ENCODE measurements at places on chromosomes 3 and 15.

- no peak for DNase-seq
These were observed 11.9 kb downstream of the DNAJA4 start for GRCh38 chr15:78276064-78276943.

DNA sequence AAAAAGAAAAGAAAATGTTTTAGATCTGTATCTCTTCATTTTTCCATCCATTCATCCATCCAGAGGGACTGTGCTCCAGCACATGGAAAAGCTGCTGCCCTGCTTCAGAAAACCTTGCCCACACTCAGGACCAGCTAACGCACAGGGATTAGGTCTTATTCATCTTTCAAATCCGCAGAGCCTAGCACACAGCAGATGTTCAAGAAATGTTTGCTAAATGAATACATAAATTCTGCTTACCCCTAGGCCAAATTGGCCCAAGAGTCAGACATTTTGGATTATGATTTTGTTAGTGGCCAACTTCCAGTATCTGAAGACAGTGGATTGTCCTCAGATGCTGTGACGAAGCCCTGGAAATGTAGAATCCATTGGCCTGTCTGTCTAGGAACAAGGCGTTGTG, 71.4 kb downstream of the GHSR start:
- no peak for DNase-seq

GRCh38 chr3:77091809-77092208, 51.9 kb downstream of the ROBO2 start:
- DNase-seq: no peak

- DNase-seq: no peak
These were observed 26.6 kb downstream of the RNF111 start for GRCh38 chr15:59014068-59014467.

- DNase-seq: no peak
These were observed 118.4 kb downstream of the NR2F2 start for GRCh38 chr15:96448923-96449322.

DNA sequence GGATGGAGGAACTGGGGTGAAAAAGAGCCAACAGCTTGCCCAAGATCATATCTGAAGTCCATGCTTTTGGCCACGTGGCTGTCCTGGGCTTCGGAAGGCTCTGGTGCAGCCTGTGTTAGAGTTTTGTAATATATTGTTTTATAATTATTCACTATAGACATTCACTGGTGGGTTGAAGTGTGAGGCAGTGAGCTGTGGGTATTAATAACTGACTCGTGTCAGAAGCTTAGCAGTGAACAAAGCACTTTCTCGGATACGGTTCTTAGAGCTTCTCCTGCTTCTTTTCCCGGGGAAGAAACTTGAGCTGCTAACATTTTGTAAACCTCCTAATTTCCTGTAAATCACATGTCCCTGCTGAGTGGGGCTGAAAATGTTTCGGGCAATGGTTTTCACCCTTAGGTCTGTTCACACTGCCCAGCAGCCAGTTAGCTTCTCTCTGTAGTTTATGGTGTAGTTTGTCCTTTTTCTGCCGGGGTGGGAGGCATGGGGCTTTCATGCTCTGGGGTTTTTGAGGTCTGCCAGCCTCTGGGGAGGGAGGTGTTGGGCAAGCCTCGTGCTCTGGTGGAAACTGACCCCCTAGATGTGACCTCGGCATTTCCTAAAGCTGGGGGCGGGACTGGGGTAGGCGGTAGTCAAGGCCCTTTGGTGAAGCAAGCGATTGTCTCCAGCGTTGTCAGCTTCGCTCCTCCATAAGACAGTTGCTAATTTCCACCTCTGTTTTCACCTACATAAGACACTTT, 1.7 kb downstream of the MRAS start:
- no peak for DNase-seq

GRCh38 chr15:70474471-70475406, 288.6 kb downstream of the UACA start:
- DNase-seq: peak; percentile 88

DNA sequence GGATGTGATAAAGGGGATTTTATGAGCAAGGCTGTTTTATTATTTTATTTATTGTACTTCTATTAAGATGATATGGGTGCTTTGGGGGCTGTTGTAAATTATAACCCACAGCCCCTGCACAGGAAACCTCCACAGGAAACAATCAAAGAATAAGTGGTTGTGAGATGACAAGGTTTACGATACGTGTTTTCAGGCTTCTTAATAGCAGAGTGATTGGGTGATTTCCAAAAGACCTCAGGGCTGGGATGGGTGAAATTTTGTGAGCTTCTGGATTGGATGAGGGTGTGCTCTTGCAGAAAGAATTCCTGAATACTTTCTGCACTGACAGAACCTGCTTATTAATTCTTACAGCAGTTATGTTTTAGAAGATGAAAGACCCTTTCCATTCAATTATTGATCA, 21.4 kb downstream of the CHL1 start:
- DNase-seq: no peak

- no peak for DNase-seq
These were observed 125.6 kb upstream of the MCTP2 start for GRCh38 chr15:94105760-94106159.

GRCh38 chr3:174907027-174907426, 47.9 kb downstream of the NAALADL2 start:
- DNase-seq: no peak

DNA sequence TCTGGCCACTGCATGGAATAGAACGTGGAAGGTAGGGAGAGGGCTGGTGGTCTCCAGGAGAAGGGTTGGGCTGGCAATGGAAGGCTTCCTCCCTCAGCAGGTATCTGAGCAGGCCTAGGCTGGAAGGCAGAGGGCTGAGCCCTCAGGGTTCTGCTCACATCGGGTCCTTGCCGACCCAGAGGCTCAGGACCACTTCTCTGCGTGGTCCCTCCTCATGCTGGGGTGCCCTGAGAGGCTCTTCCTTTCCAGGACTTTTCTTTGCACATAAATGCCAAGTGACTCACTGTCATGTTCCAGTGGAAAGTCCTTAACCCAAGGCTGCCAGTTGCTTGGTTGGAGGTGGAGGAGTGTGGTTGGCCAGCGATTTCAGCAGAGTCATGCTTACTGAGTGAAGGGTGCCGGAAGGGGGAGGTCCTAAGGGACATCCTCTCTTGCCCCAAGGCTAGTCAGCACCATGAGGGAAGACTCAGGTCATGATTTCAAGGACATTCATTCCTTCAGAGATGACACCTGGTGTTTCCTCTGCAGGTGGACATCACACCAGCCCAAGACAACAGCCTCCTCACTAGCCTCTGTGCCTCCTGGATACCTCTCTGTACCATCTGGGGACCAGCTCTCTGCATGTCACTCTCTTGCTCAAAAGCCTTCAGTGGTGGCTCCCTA, 8.2 kb downstream of the SLC6A6 start:
- DNase-seq: peak; percentile 92
